Pericardium fibroblast (primary cell): ENCODE measurements at places on chromosomes 13 and 19. TPM values are rescaled to one million over a fixed set of nuclear protein-coding genes. Genes with fewer than 3 reads are reported as not detected.

The DCT gene
- total RNA-seq = 0.26 TPM in 1 of 2 replicates, not detected in the other

The KLK4 gene
- not detected in 2 replicates for total RNA-seq

The FXYD7 gene
- total RNA-seq = not detected in 2 replicates

The KIR3DL2 gene
- not detected in 2 replicates for total RNA-seq

The SYNGR4 gene
- not detected in 2 replicates for total RNA-seq

The REEP6 gene
- 6.1 and 12.4 TPM in 2 replicates for total RNA-seq

The VRK3 gene
- 17.5 and 31.6 TPM in 2 replicates for total RNA-seq
